ENCODE measurements at places on chromosomes 6 and 20.

DNA sequence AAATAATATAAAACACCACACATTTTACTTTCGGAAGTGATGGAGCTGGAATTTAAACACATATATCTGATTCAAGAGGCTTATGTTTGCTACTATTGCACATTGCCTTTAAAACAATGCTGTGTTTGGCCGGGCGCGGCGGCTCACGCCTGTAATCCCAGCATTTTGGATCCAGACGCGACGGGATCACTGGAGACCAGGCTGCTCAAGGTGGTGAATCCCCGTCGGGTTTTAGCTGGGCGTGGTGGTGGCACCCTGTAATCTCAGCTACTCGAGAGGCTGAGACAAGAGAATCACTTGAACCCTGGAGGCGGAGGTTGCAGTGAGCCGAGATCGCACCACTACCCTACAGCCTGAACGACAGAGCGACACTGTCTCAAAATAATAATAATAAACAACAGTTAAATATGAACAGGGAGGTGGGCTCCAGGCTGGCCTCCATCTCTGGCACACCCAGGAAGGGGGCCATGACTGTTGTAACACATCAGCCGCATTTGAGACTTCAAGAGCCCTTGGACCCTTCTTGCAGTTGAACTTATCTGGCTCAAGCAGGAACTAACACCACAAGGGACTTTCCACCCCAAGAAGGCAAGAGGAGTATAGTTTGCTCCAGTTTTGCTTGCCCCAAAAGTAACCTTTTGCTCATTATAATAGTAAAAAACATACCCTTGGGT lies 127.1 kb upstream of the ZNF184 start:
- no peak for DNase-seq

DNA sequence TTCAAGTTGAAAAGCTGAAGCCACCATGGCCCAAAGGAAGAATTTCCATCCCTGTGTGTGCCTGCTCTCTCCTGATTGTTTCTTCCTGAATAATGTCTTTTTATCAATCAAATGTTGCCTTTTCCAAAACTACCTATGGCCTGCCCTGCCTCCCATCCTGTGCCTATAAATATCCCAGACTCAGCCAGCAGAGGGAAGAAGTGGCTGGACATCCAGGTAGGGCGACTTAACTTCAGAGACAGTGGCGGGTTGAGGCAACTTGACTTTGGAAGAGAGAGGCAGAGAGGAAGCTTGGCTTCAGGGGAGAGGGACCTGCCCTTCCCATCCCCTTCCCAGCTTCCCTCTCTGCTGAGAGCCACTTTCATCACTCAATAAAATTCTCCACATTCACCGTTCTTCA lies 133.0 kb downstream of the LCA5 start:
- no peak for DNase-seq

DNA sequence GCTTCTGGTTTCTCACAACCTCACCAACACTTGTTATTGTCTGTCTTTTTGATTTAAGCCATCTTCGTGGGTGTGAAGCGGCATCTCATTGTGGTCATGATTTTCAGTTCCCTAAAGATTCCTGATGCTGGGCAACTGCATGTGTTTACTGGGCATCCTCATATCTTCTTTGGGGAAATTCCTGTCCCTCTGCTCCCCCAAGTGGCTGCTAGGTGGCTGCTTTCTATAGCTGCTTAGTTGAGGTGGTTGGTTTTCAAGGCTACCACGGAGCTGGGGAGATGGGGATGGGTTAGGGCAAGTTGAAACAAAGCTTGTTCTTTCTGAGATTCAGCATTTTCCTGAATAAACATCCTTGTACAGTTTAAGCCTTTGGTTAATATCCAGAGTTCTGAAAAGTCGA lies 403.9 kb upstream of the SULF2 start:
- DNase-seq = peak; percentile 37

DNA sequence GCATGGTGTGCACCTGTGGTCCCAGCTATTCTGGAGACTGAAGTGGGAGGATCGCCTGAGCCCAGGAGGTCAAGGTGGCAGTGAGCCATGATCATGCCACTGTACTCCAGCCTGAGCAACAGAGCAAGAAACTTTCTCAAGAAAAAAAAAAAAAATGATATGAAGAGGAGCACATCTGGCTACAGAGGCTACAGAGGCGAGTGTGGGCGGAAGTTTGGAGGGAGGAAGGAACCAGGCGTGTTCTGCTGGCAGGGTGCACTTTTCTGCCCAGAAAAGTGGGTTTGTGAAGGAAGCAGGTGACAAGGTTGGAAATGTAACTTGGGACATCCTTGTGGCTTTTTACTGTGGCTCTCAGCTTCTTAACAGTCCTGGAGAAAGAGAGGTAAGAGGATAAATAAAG lies 96.7 kb downstream of the SNX5 start:
- DNase-seq = no peak

GRCh38 chr20:10708351-10709185 lies 34.8 kb upstream of the JAG1 start:
- DNase-seq = no peak

DNA sequence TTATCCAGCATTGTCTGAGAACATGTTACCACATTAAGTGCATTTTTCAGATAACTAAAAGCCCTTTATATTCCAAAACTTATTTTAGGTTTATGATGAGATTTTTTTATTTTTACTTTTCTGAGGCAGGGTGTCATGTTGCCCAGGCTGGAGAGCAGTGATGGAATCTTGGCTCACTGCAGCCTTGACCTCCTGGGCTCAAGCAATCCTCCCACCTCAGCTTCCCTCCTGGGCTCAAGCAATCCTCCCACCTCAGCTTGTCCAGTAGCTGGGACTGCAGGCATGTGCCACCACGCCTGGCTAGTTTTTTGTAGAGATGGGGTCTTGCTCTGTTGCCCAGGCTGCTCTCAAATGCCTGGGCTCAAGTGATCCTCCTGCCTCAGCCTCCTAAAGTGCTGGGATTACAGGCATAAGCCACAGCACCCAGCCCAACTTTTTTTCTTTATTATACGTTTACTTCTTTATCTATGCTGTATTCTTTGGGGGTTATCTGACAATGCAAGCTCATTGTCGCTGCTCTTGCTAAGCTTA lies 6.2 kb downstream of the DYNLT1 start:
- no peak for DNase-seq

DNA sequence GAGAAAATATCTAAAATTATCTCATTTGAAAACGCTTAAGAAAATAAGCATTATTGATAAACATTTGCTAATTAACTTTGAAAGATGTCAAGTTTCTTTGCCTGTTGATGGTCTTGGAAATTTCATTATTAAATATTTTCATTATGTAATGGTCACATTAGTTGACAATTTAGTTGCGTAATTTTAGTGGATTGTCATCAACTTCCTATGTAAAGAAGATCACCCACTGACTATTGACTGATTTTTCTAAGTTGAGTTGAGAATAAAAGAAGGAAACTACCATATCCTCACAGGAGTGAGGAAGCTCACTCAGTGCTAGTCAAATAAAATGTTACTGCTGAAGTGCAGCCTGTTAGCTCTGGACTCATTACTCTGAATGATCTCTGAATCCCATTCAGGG lies 79.9 kb upstream of the LY86 start:
- no peak for DNase-seq

DNA sequence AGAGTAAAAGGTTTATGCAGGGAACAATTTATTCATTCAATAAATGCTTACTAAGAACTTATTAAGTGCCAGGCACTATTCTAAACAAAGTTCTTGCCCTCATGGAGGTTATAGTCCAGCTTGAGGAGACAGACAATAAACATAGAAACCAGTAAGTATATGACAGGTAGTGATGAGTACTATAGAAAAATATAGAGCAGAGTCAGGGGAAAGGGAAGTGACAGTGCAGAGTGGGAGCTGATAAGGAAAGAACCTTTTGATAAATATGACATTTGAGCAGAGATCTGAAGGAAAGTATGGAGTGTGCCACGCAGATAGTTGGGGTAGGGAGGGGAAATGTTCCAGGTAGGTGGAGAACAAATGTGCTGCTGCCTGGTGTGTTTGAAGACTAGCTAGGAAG lies 12.1 kb downstream of the ACSS2 start:
- no peak for DNase-seq

- DNase-seq = no peak
These were observed 631 bp upstream of the PABPC1L start for GRCh38 chr20:44908987-44909871.

GRCh38 chr6:26309731-26310142 lies 55.3 kb upstream of the BTN3A2 start:
- DNase-seq = no peak

DNA sequence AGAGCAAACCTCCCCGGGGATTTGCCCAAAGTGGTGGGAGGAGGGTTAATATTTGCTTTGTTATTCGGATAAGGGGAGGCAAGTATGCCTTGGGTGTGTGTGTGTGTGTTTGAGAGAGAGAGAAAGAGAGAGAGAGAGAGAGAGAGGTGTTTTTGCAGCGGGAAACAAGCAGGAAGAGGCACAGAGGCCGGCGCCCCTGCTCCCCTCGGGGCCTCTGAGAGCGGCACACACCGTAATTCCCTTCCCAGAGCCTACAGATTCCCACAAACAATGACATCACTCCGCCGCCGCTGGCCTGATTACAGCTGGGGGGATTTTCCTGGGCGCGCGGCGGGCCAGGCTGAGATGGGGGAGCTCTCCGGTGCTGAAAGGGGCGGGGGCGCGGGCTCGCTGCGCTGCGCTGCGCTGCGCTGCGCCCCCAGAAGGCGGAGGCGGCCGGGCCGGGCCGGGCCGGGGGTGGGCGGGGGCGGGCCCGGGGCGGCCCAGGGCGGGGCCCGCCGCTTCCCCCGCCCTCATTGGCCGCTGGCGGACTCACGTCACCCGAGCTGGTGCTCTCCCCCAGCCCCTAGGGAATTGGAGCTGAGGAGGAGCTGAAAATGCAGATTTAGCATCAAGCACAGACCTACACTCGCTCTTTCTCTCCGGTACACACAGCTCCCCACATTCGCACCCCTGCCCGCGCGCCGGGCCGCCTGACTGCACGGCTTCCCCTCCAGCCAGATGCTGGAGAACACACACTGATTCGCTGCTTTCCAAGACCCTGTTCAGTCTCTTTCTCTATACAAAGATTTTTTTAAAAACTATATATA lies at the start of gene PCSK2:
TSS of gene PCSK2 (plus strand) at position 631 of the 809 bp plus-strand sequence. CDS start 266 bp downstream, outside the sequence.
- DNase-seq = peak; percentile 18

- no peak for DNase-seq
These were observed 117.9 kb downstream of the LRRC1 start for GRCh38 chr6:53912661-53913060.

DNA sequence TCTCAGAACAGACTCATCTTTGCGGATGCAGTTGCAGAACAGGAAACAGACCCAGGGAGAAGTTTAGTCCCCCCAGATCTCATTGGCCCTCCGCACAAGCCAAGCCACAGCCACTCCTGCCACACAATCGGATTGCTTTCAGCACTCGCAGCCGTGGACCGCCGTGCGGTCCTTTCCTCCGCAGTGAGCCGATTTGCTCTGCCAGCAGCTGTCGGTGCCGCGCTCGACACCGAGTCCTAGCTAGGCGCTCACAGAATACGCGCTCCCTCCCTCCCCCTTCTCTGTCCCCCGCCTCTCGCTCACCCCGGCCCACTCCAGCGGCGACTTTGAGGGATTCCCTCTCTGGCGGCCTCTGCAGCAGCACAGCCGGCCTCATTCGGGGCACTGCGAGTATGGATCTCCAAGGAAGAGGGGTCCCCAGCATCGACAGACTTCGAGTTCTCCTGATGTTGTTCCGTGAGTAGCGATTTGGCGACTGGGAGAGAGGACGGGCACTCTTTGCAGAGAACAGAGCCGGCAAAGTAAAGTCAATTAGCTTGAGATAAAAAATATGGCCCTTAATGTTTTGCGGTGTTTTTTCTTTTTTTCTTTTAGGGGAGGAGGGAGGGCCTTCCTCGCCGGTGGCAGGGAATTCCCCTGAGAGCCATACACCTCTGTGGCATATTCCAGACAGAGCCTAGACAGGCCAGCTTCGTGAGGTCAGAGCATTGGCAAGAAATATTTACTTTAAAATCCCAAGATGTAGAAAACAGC lies at the start of gene LAMP5:
TSS of gene LAMP5 (plus strand) at position 130 of the 753 bp plus-strand sequence. CDS start at position 393, 263 bp downstream.
- DNase-seq = no peak

DNA sequence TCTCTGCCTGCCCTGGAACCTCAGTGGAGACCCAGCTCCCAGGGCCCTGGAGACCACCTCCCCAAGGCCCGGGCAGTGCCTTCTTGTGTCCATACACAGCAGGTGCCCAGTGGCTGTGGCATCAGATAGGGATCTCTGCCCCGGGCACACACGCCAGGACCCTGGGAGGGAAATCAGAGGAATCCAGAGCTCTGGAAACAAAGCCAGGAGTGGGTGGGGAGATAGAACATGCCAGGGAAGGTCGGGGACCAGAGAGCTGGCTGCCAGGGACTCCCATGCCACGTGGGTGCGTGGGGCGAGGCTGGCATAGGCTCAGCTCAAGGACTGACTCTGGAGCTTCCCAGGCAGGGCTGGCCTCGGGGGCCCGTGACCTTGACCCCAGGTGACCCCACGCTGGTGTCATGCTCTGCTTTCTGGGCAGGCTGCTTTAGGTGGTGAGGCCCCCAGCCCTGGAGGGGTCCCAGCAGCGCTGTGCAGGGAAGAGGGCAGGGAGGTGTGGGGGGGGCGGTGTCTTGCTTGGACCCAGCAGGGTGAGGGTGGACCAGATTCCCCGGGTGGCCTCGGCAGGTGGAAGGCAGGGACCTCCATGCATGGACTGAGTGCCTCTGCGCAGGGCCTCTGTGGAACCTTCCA lies 17.6 kb upstream of the GATA5 start:
- DNase-seq = no peak

DNA sequence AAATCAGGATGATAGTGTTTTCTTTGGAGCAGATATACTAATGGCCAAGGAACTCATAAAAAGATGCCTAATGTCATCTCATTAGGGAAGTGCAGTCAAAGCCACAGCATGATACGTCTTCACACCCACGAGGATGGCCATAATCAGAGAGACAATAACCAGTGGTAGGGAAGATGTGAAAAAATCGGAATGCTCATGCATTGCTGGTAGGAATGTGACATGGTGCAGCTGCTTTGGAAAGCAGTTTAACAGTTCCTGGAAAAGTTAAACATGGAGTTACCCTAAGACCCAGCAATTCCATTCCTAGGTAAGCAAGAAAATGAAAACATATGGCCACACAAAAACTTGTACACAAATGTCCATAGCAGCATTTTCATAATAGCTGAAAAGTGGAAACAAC lies 29.9 kb downstream of the BCAS1 start:
- no peak for DNase-seq

GRCh38 chr6:30020626-30021025 lies 40.4 kb upstream of the POLR1H start:
- no peak for DNase-seq

GRCh38 chr6:167345348-167345747 lies 20.5 kb downstream of the TTLL2 start:
- DNase-seq = no peak

- peak; percentile 70 for DNase-seq
These were observed 23.6 kb downstream of the BCL2L1 start for GRCh38 chr20:31698803-31699718.

DNA sequence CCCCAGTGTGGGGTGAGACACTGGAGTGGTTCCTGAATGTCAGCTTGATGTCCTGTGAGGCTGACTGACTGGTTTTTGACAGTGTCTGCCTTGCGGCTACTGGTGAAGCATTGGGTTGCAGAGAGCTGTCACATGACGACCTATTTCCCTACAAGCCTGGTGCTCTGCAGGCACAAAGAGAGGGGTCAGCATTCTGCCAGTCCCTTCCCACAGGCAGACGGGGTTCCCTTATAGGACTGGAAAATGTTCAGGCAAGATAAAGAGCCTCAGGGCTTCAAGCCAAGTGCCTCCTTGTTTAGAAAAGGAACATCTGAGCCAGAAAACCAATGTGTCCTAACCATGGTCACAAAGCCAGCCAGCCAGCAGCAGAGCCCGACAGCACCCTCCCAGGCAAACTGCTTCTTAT lies 11.0 kb downstream of the LY86 start:
- DNase-seq = no peak

GRCh38 chr20:58109918-58110635 lies 118.4 kb downstream of the ANKRD60 start:
- no peak for DNase-seq

Measured in GM20000 (cell line).